ENCODE measurements at places on chromosomes 2 and 18.

- peak; percentile 6 for ATAC-seq
Measured at GRCh38 chr18:62526098-62527025, 3.5 kb downstream of the ZCCHC2 start.

GRCh38 chr2:24214880-24215279 lies 40.0 kb downstream of the FAM228A start:
- peak; percentile 92 for ATAC-seq

GRCh38 chr2:101112772-101113157 lies 38.4 kb downstream of the TBC1D8 start:
- ATAC-seq, result no peak

GRCh38 chr18:58590254-58590653 lies 38.6 kb downstream of the ALPK2 start:
- no peak for ATAC-seq

DNA sequence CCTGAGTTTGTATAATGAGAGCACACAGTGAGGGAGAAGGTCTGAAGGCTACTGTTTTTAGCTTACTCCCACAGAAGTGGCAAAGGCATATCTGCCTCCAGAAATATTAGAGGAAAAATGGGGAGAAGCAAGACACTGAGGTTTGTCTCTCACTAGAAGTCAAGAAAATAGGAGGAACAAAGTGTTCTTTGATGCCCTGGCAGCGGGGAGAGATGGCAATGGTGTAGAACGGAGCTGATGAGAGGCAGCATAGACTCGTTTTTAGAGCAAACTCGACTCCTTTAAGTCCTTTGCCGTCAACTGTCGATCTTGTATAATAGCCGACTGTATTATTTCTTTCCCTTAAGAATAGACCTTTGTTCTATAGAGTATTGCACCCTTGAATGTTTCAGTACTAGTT lies 73.8 kb downstream of the ANKRD44 start:
- ATAC-seq, result no peak

- no peak for ATAC-seq
Measured at GRCh38 chr18:39435996-39436395, 1870.4 kb upstream of the CELF4 start.

GRCh38 chr2:42844366-42844765 lies 52.0 kb upstream of the HAAO start:
- ATAC-seq, result no peak

DNA sequence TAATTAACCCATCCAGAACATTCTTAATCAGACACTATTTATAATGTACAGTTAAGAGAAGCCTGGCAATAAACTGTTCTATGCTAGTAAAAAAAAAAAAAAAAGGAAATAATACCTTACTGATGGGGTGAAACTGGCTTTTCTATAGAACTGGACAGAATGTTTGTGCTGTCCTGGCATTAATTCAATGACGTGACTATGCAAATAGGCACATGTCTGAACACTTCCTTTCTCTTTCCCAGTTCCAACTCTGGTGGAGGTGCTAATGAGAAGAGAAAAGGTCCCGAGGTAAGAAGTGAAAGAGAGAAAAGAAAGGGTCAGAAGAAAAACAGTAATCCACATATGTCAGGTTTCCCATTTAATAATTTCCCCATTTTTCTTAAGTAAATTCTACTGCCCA lies 508.4 kb downstream of the ZEB2 start:
- ATAC-seq, result no peak

GRCh38 chr2:232350804-232351685 lies 27.5 kb upstream of the ALPP start:
- no peak for ATAC-seq

GRCh38 chr2:209976698-209977385 lies 25.6 kb upstream of the RPE start:
- no peak for ATAC-seq

- no peak for ATAC-seq
Measured at GRCh38 chr2:824954-825353, 125.7 kb upstream of the SNTG2 start.

DNA sequence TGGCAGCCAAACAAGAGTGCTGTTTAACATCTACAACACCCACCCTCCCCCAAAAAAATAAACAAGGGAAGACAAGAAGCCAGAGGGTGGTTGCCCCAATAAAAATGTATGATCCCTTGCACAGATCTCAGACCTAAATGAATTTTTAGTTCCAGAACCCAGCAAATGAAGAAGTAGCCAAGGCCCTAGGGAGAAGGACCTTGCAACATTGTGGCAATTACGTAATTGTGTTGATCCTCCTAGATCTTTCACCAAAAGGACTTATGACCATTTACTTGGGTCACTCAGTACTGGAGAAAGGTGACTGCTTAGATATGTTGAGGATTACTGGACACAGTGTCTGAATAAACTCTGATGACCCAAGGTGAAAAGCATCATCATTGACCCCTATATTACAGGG lies 1393.8 kb downstream of the LRP1B start:
- ATAC-seq, result no peak

DNA sequence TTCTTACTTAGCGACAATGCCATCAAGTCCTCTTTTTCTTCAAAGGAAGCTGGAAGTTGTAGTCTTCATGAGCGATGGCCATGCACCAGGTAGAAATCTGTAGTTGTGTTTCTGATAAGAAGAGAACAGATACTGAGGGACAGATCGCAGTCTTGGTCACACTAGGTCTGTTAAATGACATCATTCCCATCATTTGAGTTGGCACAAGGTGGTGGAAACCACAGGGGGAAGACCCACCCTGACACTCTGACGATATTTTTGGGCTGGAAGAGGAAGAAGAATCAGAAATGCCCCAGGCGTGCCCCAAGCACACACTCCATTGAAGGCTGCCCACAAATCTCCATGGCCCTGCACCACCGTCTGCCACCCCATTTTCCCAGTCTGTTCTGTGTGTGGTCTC lies 89.0 kb upstream of the BOD1L2 start:
- peak; percentile 36 for ATAC-seq

- no peak for ATAC-seq
Measured at GRCh38 chr18:22324191-22325131, 93.3 kb downstream of the CTAGE1 start.

GRCh38 chr2:6977113-6977741 lies 60.0 kb downstream of the RNF144A start:
- no peak for ATAC-seq

DNA sequence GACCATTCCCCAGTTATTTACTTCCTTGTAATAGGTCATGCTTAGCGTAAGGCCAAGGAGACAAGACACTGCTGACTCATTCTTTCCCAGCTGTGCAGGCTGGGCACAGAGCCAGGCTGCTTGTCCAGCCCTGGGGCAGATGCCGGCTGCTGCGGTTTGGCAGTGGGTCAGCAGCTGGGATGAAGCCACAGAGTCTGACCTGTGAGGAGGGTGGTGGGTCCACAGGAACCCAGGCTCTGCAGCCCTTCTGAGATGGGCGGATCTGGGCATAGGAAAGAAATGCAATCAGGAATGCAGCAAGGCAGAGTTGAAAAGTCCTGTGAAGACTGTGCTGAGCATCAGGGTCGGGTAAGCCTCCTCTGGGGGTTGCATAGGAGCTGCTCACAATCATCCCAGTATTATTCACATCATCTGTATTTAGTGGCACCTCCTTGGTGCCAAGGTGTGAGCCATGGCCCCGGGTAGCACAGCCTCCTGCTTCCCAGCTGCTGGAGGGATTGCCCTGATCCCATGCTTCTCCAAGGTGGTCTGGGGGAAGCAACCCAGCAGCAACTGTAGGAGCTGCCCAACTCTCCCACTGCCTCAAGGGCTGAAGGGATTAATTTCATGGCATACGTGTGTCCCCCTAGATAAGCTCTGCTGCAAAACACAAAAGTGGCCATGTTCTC lies 139.0 kb downstream of the DDX1 start:
- no peak for ATAC-seq

GRCh38 chr18:46693996-46694395 lies 37.0 kb upstream of the LOXHD1 start:
- ATAC-seq, result no peak

DNA sequence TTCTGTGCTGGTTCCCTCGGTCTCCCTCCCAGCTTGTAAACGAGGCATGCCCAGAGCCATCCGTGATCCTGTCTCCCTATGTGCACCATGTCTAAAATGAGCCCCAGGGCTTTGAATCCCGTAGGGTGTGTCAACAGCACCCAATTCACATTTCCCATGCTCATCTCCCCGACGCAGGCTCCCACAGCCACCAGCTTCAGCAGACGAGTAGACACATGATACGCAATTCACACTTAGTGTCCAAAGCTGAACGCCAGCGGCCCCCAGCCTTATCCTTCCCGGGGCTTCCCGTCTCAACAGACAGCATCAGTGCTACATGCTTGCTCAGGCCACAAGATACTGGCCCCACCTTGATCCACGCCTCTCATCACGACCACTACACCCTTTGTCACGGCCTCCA lies 88.1 kb downstream of the EIPR1 start:
- no peak for ATAC-seq

DNA sequence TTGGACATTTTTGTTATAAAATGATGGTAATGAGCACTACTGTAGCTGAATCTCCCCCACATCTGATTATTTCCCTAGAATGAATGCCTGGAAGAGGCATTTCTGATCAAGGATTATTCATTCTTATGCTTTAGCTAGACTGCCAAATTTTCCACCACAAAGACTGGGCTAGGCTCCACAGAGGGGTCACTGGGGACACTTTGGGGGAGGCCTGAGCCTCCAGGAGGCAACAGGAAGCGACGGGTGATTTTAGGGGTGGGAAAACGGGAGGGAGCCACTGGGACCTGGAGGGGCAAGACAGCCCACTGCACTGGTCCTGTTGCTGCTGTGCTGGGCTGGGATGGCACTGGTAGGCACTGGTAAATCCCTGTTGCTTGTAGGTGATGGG lies 2.4 kb upstream of the ASB1 start:
- ATAC-seq, result no peak

DNA sequence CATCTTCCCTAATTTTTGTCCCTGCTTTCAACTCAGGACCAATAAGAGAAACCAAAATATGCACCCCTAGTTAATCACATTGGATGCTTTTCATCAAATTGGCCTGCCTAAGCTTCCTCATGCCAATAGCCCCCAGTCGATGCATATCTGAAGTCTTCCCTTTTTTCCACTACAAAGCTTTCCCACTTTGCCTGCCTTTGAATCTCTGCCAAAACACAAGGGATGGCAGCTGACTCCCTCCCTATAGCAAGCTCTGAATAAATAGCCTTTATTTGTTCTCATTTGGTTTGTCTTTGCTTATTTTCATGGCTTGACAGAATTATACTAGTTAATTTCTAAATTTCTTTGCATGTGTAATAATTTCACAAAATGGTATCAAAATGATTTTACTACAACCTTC lies 621.2 kb downstream of the MBD2 start:
- ATAC-seq, result no peak

- ATAC-seq, result no peak
Measured at GRCh38 chr2:46116553-46116991, 180.6 kb upstream of the EPAS1 start.

GRCh38 chr18:54805571-54806334 lies 22.5 kb upstream of the RAB27B start:
- no peak for ATAC-seq

DNA sequence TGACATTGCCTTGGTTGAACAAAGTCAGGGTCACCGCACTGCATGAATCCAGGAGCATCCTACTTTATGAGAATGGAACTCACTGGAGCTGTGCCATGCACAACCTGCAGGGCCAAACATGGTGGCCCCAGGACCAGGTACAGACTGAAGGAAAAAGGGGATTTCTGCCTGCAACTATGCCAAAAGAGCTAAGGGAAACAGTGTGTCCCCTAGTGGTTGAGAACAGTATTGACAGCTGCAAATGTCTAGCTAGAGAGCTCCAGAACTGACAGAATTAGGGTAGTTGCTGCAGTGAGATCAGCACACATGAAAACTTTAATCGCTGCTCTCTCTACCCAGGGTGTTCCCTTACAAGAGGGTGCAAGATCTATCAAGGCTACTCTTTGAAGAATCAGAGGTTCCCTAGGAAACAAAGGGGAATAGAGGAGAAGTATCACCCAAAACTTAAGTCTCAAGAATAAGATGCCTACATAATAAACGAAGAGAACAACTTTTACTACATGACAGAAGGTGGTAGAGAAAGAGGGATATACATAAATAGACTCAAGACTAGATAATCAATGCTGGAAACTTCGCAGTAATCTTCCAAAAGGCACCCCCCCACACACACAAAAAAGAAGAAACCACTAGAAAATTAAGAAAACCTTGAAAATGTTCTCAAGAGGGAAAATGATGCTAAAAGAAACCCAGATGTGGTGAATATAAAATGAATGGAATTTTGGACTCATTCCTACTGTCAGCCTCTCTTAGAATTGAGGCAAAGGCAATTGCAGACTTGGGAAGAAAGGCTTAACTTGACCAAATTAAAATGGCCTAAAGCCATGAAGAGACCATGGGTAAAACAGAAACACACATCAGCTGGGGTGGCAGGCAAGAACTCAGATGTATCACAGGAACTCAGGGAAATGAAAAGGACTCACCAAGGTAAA lies 43.6 kb upstream of the IHH start:
- no peak for ATAC-seq

DNA sequence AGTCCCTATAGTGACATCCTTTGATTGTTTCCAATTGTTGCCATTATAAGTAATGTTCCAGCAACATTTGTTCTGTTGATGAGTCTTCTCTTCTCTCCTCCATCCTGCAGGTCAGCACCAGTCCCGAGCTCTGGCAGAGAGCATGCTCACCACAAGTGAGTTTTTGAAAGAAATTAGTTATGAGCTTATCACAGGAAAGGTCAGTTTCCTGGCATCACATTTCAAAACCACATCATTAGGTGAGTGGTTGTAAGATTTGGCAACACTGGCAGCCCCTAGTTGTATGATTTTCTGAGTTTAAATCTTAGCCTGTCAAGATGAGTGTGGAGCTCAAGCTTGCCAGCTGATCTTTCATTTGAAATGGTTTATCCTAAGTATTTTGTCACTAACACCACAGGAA lies 149.6 kb downstream of the ESCO1 start:
- no peak for ATAC-seq

DNA sequence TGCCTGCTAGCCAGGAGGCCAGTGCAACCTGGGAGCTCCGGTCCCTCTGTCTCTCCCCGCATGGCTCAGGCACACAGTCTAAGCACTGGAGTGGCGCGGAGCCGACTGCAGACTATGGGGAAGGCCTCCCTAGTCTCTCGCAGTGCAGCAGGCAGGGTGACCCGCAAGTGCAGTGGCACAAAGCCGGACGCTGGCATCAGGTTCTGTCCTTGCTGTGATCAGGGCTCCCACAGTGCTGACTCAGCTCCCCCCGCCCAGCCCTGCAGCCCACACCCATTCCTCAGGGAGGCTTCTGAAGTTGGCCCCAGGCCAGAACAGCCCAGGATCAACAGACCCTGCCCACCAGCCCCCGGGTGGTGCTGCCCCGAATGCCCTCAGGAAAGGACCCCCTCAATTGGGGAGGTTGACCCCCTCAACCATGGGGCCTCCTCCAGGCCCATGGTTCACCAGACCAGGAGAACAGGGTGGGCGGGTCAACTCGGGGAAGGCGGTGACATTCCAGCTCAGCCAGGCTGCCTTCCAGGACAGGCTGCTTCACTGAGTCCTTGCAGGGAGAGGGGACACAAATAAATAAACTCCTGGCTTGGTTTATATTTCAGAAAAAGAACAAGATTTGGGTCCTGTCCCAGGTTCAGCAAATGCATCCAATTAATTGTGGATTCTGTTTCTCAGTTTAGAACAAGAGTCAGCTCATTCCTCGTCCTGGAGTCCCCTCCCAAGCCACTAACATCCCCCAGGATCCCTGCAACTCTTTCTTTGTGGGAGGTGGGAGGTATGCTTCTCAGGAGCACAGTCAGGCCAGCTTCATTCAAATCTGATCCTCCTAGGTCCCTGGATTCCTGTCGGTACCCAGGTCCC lies 12.2 kb downstream of the BIN1 start:
- no peak for ATAC-seq
